ENCODE measurements at places on chromosomes 2 and 18. TPM values are rescaled to one million over a fixed set of nuclear protein-coding genes. Genes with fewer than 3 reads are reported as not detected.

- no peak for DNase-seq
Observed at GRCh38 chr2:101125374-101125773, 25.8 kb downstream of the TBC1D8 start.

CRYGD gene
- not detected for total RNA-seq

MRPL44 gene
- 34.9 TPM for total RNA-seq

DNA sequence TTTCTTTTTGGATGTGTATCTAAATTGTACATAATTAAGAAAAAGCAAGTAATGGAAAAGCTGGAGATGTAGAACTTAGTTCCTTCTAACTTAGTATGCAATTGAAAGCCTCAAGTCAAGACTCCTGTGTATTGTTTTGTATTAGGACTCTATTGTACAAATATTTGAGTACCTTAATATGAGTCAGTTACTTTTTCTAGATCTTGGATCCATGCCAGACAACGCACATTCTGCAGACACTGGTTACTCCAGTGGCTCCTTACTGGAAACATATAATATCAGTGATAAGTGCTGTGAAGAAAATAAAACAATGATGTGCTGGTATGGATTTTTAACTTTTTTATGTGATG is 1.5 kb downstream of the SLC39A10 start:
- peak; percentile 85 for DNase-seq

TMBIM1 gene
- total RNA-seq = 23.3 TPM

GRCh38 chr2:198322275-198322674 is 517.9 kb downstream of the PLCL1 start:
- peak; percentile 48 for DNase-seq

CD8B gene
- total RNA-seq = not detected

SGO2 gene
- 14.3 TPM for total RNA-seq

DNA sequence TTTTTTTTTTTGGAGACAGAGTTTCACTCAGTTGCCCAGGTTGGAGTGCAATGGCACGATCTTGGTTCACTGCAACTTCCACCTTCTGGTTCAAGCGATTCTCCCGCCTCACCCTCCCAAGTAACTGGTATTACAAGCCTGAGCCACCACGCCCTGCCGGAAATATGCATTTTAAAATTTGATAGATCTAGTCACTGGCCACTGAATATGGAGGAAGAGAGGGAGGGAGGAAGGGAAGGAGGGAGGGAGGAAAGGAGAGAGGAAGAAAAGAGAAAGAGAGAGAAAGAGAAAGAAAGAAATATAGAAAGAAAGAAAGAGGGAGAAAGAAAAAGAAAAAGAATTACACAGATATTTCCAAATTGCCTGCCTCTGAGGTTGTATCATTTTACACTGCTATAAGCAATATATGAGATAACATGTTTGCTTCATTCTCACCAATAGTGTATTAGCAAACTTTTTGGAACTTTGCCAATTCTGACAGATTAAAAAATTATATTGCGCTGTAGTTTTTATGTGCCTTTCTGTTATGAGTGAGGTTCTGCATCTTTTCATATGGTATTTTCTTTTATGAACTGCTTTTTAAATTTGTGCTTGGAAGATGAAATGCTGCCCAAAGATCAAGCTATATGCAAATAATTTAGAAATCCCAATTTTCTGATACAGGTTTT is 161.2 kb upstream of the MAP3K20 start:
- no peak for DNase-seq

LAMA3 gene
- not detected for total RNA-seq

ATP6V1B1 gene
- total RNA-seq = not detected

GRCh38 chr2:122866095-122866494 is 1110.6 kb downstream of the TSN start:
- no peak for DNase-seq

CFC1 gene
- not detected for total RNA-seq

- no peak for DNase-seq
Observed at GRCh38 chr18:14942275-14942674, 194.3 kb downstream of the ANKRD30B start.

DNA sequence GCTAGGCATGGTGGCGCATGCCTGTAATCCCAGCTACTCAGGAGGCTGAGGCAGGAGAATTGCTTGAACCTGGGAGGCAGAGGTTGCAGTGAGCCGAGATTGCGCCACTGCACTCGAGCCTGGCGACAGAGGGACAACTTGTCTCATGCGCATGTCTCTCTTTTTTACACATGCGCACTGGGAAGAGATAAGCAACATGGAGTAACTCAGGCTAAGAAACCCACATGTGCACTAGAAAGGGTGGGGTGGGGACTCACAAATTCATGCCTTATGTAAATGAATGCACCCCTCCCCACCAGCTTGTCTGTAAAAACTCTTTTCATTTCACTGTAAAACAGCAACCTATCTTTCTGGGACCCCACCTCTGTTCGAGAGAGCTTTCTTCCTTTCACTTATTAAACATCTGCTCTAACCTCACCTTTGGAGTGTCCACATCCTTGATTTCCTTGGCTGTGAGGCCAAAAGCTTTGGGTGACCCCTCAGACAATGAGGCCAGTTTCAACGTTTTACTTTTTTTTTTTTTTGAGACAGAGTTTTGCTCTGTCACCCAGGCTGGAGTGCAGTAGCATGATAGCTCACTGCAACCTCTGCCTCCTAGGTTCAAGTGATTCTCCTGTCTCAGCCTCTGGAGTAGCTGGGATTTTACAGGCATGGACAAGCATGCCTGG is 91.6 kb upstream of the RMP24 start:
- no peak for DNase-seq

GRCh38 chr2:11679486-11680181 is 9.6 kb upstream of the NTSR2 start:
- DNase-seq = no peak

GRCh38 chr2:66437691-66438497 is 3.0 kb downstream of the MEIS1 start:
- no peak for DNase-seq

DNA sequence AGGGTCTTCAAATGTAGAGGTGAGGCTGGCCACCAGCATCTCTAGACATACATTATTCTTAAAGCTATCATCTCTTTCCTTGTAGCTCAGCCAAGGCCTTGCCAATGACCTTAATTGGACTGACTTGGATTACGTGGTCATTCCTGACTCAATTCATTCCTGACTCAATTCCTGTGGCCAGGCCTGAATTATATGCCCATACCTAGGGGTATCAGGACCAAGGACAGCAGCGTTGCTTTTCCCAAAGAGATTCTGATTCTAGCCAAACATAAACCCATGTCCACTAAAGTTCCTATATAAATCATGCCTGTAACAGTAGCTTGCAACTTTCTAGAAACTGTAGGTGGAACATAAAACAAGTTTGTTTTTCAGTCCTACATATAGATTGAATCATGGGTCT is 231.7 kb downstream of the ARL6IP6 start:
- no peak for DNase-seq

DNA sequence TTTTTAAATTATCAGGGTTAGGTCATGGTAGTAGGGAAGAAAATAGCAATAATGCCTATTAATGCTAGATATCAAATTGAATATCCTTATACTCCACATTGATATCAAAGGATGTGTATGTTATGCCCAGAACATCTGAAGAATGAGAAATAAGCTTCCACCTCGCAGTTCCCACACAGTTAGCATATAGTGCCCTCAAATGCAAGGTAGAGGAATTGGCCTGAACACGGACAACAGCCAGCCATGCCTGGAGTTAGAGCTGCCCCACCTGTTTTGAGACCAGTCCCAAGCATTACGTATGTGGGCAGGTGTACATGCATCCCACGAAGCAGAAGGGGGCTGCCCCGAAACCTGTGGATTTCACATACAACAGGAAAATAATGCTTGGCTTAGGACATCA is 79.6 kb downstream of the SUMO1 start:
- DNase-seq = peak; percentile 56

DNA sequence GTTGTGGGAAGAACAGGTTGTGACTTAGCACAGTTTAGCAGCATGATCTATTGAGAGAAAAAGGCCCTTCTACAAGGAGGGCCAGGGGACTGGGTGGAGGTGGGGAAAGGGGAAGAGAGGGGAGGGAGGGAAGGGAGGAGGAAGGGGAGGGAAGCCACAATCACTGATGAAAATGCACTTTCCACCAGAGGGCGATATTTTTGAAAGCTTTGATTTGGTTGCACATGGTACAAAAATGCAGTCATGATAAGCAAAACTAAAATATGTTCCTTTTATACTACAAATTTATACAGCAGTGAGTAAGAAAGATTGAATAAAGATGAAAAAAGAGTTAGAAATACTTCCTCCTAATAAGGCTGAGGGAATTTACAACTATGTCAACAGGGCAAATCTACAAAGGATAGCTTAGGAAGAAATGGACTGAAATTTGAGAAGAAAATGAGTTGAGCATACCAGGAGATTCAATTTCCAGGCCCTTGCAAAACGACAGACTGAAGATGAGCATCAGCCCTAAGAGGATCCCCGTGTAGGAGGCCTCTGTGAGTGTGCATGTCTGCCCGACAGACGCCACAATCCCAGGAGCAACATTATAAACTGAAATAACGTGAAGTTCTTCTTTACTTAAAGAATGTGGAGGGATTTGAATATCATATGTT is 17.2 kb downstream of the SH3YL1 start:
- peak; percentile 86 for DNase-seq

DNA sequence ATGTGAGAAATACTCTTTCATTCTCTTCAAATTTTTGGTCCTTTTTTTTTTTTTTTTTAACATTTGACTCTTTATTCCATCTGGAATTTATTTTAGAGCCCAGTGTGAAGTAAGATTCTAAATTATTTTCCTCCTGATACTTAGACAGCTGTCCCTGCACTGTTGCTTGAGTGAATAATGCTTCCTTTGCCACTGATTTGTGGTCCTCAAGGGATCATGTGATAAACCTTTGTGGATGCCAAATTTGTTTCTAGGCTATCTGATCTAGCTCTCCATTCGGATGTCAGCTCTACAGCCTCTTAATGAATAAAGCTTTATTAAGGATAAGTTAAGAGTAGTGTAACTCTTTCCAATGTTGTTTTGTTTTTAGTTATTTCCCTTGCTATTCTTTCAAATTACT is 142.3 kb downstream of the SMAD7 start:
- no peak for DNase-seq

- no peak for DNase-seq
Observed at GRCh38 chr2:83340424-83340823, 1118.7 kb downstream of the SUCLG1 start.

SCN7A gene
- not detected for total RNA-seq

- no peak for DNase-seq
Observed at GRCh38 chr2:86703704-86704361, 16.3 kb upstream of the RMND5A start.

IL18R1 gene
- total RNA-seq = not detected

- DNase-seq = no peak
Observed at GRCh38 chr18:27030421-27030820, 154.7 kb downstream of the CHST9 start.

TMEM87B gene
- total RNA-seq = 12.8 TPM

- no peak for DNase-seq
Observed at GRCh38 chr2:20188851-20189250, 36.1 kb downstream of the SDC1 start.

DNA sequence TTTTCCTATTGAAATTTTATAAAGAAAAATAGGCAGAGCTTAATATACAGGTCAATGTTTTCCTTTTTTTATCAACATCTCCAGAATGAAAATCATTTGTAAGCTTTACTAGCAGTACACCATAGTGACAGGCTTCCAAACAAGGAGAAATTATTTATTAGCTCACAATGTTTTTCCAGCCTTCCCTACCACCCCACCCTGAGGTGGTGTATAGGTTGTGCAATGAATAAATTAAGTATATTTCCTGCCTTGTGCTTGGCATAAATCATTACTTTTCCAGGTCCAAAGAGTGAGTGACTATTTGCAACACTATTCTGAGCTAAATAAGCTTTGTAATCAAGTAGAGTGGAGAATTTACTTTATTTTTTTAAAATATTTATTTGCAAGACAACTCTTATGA is 876.2 kb upstream of the POU3F3 start:
- no peak for DNase-seq

- no peak for DNase-seq
Observed at GRCh38 chr2:13986119-13986720, 646.3 kb upstream of the LRATD1 start.

DNA sequence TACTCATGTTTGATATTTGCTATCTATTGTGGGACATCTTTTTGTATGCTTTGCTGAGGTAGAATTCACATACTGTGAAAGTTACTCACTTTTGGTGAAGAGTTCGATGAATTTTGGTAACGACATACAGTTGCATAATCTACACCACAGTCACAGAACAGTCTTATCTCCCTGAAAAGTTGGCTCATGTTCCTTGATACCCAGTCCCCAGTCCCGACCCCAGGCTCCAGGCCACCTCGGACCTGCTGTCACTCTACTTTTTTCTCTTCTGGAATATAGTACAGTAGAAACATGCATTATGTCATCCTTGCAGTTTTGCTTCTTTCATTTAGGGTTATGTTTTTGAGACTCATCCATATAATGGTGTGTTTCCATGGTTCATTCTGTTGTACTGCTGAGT is 191.7 kb downstream of the FAM210A start:
- DNase-seq = no peak

VWA3B gene
- not detected for total RNA-seq

- no peak for DNase-seq
Observed at GRCh38 chr18:28163201-28163775, 13.6 kb downstream of the CDH2 start.

- DNase-seq = no peak
Observed at GRCh38 chr2:171798156-171798820, 95.8 kb downstream of the SLC25A12 start.

FEV gene
- not detected for total RNA-seq

- DNase-seq = no peak
Observed at GRCh38 chr2:50241282-50241681, 790.6 kb downstream of the NRXN1 start.

- no peak for DNase-seq
Observed at GRCh38 chr18:61975526-61976326, 82.9 kb upstream of the RNF152 start.

DNA sequence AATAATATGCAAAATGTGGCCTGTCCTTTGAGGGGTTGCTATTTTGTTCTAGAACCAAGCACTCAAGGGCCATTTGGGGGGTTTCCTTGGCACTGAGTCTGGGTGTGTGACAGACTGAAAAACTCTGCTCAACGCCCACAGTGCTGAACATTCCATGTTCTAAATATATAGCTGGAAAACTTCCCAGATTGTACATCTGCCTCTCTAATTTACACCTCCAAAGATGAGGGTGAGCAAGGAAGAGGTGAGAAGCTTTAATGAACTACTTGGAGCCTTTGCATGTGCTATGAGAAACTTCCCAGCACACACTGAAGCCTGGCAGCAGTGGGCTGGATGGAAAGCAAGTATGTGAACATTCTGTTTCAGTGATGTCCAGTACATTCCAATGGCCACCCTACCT is 296.7 kb upstream of the KCNH7 start:
- DNase-seq = no peak

GRCh38 chr18:62345909-62346308 is 20.8 kb downstream of the TNFRSF11A start:
- DNase-seq = no peak

Measured in Karpas-422 (cell line).